ENCODE measurements at places on chromosomes 3 and 15.

GRCh38 chr15:101162701-101163483 lies 89.0 kb downstream of the CHSY1 start:
- DNase-seq, result peak; percentile 34

DNA sequence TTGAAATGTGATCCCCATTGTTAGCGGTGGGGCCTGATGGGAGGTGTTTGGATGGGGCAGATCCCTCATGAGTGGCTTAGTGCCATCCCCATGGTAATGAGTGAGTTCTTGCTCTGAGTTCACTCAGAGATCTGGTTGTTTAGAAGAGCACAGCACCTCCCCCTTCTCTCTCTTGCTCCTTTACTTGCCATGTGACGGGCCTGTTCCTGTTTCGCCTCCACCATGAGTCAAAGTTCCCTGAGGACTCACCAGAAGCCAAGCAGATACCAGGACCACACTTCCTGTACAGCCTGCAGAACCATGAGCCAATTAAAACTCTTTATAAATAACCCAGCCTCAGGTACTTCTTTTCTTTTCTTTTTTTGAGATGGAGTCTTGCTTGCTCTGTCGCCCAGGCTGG lies 46.6 kb downstream of the ANP32A start:
- no peak for DNase-seq

GRCh38 chr15:100687582-100688141 lies 85.3 kb downstream of the ASB7 start:
- no peak for DNase-seq

GRCh38 chr15:70578196-70578595 lies 185.2 kb downstream of the UACA start:
- DNase-seq, result no peak

- peak; percentile 92 for DNase-seq
Measured at GRCh38 chr3:52253314-52254304, 8.1 kb downstream of the PPM1M start.

DNA sequence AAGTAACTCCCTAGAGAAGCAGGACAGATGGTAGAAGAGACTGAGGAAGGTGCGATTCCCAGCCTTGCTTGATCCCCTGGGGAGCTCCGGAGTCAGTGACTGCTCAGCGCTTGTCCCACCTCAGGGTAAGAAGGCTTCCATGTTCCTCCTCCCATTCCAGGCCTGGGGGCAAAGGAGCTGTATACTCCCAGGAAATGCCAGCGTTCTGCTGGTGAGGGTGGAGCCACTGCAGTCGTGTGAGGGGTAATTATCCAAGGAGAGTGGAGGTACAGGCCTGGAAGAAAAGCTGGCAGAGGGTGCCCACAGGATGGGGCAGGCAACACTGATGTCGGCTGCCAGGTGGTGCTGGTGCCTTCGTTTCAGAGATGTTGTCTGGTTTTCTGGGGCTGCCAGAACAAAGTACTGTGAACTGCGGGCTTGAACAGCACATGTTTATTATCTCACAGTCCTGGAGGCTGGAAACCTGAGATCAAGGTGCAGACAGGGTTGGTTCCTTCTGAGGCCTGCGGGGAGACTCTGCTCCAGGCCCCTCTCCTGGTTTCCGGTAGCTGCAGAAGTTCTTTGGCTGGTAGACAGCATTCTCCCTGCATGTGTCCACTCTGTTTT lies 12.1 kb upstream of the APBA2 start:
- no peak for DNase-seq

DNA sequence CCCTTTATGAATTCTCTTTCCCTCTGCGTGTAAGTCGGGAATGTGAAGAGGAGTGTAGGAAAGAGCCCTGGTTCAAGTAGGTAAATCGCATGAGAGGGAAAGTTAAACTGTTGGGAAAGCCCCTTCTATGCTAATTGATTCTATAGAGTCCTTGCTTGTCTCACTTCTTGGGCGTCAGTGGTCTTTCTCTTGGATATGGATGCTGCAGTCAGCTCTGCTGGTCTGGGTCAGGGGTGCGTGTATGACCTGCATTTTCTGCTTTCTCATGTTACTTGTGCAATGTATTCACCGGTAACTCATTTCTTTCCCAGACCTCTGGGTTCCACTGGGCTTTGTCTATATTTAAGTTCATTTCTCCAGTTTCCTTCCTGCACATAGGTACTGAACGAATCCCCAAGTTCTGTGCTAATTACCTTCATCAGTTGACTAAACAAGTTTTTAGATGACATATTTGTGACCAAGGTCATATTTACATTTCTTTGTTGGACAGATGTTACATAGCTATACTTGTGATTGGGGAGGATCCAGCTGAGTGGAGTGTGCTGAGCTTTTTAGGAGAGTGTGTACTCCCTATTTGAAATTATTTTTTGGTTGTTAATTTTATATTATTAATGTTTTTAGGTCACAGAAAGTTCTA lies 1.4 kb downstream of the SETD5 start:
- peak; percentile 14 for DNase-seq

GRCh38 chr15:95269242-95270183 lies 1038.2 kb downstream of the MCTP2 start:
- DNase-seq, result no peak

GRCh38 chr15:83734487-83734886 lies 80.6 kb downstream of the ADAMTSL3 start:
- no peak for DNase-seq

- no peak for DNase-seq
Measured at GRCh38 chr3:158140396-158140795, 30.5 kb downstream of the RSRC1 start.

GRCh38 chr15:77001351-77001750 lies 6.4 kb downstream of the PSTPIP1 start:
- no peak for DNase-seq

- DNase-seq, result peak; percentile 17
Measured at GRCh38 chr3:40713306-40713705, 188.5 kb downstream of the ZNF621 start.

DNA sequence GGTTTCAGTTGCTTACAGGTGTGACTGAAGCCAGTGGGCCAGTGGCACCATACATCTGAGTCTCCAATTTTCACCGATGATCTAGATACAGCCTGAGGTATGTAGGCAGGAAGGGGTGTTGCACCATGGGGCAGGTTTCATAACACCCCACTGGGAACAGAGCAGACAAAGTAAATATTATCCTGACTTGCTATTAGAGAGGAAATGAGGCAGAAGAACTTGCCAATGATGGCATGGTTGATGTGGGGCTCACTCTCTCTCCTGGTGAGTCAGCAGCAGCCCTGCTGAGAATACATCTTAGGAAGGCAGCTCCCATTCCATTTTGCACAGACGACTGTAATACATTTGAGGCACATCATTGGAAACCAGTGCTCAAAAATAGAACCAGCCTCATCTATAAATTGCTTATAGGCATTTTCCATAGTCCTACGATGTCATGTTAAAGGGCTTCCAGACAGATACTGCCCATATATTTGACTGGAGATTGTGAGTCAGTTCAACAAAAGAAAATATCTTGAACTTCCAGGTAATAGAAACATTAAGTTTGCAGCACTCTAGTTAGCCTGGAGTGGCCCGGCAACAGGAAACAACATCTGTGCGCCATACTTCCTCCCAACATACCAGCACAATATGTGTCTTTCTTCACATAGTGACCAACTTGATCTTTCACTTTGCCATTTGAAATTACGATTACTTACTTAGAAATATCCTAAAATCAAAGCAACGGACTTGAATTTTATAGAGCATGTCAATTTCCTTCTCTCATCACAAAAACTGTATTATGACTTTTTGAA lies 175.5 kb downstream of the NECTIN3 start:
- DNase-seq, result no peak

DNA sequence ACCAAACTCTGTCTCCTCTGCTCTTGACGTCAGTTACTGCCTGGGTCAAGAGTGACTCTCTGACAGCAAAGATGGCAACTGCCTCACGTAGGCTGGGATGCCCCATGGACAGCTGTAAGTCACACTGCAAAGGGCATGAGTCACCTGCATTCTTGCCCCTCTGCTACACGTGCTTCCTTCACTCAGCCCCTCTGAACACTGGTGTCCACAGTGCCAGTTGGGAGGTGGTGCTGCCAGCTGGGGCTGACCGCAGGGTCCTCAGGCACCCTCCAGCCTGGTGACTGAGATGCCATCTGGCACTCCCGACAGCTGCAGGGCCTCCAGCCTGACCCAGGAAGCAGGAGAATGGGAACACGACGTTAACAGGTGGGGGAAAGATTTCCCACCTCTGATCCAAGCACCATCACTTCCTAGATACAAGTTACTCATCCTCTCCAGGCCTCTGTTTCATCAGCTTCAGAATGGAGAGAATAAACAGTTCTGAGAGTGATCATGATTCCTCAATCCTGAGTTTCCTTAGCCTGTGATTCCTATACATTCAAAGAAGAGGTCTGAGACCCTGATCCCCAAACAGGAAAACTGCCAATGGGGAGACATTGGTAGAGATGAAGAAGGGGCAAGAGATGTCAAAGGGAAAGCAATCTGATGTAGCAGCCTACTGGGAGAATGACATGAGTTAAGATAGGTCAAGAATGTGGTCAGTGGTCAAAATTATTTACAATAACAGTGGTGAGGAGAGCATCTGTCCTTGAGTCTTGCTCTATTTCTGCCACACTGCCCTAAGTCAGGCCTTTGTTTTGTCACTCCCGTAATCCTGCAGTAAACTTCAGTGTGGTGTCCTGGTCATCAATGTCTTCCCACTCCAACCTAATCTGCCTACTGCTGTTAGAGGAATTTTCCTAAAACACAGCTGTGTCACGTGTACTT lies 86.1 kb upstream of the BCL6 start:
- no peak for DNase-seq

DNA sequence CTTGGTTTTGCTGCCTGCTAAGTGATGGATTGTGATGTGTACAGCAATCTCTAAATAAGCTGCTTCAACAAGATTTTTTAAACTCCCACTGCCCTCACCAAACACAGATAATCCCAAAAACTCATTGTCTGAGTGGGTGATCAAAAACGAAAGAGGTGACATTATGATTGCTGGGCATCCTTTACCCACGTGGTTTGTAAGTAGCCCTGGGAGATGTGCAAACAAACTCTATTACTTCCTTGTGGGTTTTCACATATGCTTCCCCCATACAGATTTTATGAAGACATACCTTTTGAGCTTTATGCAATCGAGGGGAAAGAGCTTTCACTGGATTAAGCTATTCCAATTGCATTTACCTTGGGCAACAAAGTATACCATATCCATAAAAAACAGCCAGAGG lies 1000.4 kb downstream of the FHIT start:
- DNase-seq, result no peak

GRCh38 chr3:17050071-17050470 lies 165.3 kb downstream of the PLCL2 start:
- DNase-seq, result no peak

- DNase-seq, result no peak
Measured at GRCh38 chr3:120438665-120439370, 12.0 kb downstream of the FSTL1 start.

- no peak for DNase-seq
Measured at GRCh38 chr3:58955308-58955707, 94.5 kb downstream of the CFAP20DC start.

GRCh38 chr3:27724459-27725197 lies 2.5 kb upstream of the EOMES start:
- DNase-seq, result no peak

GRCh38 chr3:42827654-42828053 lies 18.4 kb downstream of the ACKR2 start:
- no peak for DNase-seq

DNA sequence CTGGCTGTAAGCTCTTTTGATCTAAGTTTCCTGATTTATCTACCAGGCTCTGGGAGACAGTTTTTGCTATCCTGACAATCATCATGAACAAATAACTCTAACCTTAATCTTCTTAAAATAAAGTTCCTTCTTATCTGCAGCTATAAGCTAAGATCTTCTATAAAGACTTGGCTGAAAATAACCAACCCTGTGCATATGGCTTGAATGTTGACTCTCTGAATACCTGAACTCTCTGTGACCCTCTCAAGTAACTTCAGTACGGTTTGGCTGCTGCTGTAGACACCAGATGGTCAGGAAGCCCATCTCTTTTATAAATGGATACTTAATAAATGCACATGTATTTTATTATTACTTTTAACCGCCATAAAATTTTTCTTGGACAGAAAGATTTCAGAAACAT lies 412.4 kb upstream of the CBLB start:
- no peak for DNase-seq

DNA sequence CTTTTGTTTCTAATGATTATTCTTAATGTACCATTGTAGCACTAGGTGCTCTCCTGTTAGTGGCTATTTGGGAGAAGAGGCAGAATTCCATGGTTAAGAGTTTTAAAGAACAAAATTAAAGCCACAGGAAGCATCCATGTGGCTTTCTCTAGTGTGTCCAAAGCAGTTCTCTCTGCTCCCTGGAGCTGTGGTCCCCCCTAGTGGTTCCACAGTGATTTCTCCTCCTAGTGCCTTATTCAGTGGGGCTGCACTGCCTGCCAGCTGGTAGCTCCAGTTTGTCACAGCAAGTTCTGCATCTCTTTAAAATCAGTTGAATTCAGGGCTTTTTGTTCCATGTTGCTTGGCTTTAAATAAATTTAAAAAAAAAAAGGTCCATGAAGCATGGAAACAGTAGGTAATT lies 39.6 kb upstream of the FAM98B start:
- peak; percentile 90 for DNase-seq

DNA sequence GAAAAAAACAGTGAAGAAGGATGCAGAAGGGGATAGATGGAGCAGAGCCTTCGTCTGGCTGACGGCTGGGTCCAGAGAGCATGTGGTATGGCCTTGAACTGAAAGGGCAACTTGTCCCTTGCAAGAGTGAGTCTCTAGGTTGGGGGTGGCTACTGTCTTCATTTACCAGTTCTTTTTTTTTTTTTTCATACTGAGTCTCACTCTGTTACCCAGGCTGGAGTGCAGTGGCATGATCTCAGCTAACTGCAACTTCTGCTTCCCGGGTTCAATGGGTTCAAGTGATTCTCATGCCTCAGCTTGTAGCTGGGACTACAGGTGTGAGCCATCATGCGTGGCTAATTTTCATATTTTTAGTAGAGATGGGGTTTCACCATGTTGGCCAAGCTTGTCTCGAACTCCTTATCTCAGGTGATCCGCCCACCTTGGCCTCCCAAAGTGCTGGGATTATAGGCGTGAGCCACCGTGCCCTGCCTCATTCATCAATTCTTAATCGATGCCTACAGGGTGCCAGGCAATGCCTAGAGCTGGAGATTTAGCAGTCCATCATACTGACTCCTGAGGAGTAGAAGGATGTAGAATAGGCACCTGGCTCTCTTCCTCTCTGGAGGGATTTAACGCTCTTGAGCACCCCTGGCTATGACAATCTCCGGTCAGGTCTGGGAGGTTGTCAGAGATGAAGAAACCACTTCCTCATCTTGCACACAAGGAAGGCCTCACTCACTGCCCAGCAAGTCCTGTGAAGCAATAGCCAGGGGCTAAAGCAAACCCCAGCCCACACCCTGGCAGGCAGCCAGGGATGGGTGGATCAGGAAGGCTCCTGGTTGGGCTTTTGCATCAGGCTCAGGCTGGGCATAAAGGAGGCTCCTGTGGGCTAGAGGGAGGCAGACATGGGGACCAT lies at the start of gene CAMP:
CAMP (plus strand) TSS at position 880 of the 898 bp plus-strand sequence; CDS start at position 897, 17 bp downstream.
- peak; percentile 70 for DNase-seq

- DNase-seq, result no peak
Measured at GRCh38 chr15:58095415-58095814, 29.9 kb upstream of the ALDH1A2 start.
